ENCODE measurements at places on chromosomes 16 and 17.

DNA sequence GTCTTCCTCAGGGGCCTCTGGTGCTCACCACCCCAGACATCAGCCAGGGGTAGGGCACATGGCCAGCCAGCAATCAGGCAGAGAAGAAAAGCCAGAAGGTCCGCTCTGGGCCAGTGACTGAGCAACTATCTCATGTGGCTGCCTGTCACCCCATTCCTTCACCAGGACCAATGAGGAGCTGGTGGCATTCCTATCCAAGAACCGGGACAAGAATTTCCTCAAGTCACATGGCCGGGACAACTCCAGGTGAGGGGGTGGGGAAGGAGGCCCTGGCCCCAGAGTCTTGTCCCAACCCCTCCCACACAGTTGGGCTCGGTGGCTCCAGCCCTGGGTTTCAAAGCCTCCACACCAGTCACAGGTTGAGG lies 9.4 kb downstream of the XYLT2 start:
- DNase-seq, result no peak

DNA sequence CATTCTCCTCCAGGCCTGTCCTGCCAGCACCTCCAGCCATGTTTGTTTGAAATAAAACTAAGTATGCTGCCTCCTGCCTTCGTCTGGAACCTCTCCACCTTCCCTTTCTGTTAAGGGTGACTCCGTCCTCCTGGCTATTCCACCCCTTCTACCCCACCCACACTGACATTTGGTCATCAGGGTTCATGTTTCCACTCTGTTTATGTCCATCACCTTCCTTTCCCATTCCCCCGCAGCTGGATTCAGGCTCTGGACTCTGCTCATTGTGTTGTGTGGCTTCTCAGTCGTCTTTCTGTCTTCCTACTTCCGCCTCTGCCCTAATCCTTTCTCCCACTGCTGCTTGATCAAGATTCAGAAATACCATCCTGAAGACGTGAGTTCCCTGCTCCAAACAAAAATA lies 28.6 kb downstream of the EPN2 start:
- DNase-seq, result no peak

- no peak for DNase-seq
Measured at GRCh38 chr17:76658242-76658662, 14.7 kb upstream of the ST6GALNAC1 start.

GRCh38 chr17:797236-797840 lies 15.2 kb downstream of the MRM3 start:
- DNase-seq, result no peak

DNA sequence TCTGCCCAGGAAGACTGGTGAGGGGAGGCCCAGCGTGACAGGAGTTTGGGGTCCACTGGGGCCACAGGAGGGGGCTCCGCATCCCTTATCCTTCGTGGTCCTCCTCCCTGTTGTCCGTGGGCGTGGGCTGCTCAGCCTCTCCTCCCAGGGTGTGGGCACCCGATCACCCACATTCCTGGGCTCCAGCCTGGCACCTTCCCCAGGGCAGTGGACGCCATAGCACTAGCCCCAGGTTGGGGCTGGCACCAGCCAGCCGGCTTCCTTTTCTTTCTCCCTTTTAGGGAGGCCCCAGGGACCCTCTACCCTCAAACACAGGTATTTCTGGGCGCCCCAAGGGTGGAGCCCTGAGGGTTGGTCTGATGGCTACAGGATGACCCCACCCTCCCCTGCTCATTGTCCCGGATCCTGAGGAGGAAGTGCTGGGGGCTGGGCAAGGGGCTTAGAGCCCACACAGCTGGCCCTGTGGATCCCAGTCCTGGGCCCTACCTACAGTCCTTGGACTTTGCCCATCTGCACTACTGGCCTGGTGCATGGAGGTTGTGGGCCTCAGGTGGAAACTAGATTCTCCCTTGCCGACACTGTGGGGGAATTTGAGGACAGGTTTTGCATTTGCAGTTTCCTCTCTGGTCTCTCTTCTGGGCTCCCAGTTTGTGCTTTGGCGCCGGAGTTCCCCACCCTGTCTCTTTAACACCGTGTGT lies 1.1 kb downstream of the KIF1C start:
- DNase-seq, result no peak

- DNase-seq, result no peak
Measured at GRCh38 chr16:84449156-84450140, 55.0 kb downstream of the MEAK7 start.

- no peak for DNase-seq
Measured at GRCh38 chr16:88804552-88805339, 1.2 kb downstream of the CDT1 start.

- DNase-seq, result peak; percentile 29
Measured at GRCh38 chr17:63455417-63455816, 9.3 kb upstream of the CYB561 start.

DNA sequence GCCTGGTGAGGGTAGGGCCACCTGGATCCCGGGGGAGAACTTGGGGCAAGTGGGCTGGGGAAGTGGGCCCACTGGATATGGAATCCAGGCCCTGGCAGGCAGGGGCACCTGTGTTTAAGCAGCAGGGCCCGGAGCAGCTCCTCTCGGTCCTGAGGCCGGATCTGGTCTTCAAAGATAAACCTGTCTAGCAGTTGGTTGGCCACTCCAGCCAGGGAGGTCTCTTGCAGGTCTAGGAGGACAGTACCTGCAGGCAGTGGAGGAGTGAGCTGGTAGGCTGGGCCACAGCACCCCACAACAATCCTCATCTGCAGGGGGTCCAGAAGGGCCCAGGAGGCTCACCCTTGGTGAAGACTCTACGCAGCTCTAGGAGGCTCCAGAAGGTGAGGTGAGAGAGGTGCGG lies 7.6 kb downstream of the SLC4A1 start:
- no peak for DNase-seq

DNA sequence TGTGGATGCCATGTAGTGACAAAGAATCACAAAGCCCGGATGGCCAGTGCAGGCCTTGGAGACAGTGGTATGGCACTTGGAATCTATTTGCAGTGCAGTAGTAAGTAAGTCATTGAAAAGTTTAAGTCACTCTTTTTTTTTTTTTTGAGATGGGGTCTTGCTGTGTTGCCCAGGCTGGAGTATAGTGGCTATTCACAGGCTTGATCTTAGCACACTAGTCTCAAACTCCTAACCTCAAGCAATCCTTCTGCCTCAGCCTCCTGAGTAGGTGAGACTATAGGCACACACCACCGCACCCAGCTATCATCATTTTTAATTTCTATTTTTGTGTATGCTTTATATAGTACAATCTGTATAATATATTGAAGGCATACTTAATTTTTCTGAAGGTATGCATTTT lies 4.3 kb upstream of the PLSCR3 start:
- no peak for DNase-seq

DNA sequence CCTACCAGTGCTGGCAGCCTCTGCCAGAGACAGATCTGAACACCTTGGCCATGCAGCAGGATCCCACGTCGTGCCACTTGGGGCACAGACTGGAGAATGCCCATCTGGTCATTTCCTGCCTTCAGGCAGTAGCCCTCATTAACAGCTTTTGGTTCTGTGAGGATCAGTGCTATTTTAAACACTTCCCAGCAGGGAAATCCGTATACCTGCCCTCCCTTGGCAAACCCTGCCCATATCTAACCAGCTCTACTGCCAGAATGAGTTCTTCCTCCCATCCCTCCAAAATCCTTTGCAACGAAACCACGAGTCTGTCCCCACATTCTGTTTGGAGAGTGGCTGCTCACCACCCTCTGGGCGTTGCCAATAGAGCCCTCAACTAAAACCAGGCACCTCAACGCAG lies 245.7 kb downstream of the ENGASE start:
- no peak for DNase-seq

- peak; percentile 80 for DNase-seq
Measured at GRCh38 chr16:31876951-31877828, 3.6 kb downstream of the ZNF267 start.

DNA sequence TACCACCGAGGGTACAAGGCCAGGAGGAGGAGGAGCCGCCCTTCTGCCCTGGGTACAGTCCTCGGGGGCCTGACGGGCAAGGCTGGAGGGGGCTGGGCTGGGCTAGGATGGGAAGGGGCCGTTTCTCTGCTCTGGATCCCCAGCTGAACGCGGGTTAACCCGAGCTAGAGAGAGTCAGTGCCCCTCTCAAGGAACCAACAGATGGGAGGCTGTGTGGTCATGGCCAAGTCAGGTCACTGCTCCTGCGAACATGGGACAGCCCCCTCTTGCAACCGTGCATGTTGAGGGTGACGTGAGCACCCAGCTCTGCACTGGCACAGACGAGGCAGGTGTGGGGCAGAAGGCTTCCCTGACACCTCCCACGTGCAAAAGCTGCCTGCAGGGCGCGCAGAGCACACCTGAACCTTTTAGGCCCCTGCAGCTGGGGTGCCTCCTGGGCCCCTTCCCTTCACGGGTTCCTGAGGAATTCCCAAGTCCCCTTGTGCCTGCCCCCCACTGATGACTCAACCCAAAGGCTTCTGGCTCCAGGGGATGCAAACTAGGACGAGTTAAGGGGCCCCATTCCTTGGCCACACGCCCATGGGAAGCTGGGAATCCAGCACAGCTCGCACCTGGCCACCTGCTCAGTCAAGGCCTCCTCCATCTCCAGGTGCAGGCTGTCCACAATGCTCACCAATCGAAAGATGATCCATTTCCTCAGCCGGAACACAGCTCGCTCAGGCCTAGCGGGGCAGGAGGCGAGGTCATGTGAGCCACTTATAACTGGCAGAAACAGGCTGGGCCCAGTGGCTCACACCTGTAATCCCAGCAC lies 6.3 kb downstream of the MYBBP1A start:
- DNase-seq, result no peak

DNA sequence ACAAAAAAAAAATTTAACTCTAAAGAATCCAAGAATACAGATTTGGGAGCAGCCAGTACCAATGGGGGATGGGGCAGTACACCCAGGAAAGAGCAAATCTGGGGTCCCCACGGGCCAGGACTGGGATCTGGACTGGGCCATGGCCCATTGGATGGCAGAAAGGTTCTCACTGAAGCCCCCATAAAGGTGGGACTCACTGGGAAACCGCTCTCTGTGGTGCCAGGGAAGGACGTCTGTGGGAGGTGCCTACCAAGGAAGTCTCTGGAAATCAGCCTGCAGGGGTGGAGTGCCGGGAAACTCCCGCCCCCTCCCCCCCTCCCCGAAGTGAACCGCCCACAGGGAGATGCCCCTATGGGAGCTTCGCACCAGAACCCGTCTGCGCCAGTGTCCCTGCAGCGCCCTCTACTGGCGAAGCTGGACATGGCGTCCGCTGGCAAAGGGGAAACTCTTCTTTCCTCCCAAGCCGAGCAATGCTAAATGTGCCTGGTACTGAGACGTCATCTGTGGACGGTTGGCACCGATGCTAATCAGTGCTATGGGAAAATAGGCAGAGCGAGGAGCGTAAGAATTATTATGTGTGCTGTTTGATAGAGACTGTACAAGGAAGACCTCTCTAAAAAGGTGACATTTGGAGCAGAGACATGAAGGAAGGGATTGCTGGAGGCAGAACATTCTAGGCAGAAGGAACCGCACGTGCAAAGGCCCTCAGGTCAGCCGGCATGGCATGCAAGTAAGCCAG lies 671.1 kb downstream of the WWOX start:
- peak; percentile 73 for DNase-seq

DNA sequence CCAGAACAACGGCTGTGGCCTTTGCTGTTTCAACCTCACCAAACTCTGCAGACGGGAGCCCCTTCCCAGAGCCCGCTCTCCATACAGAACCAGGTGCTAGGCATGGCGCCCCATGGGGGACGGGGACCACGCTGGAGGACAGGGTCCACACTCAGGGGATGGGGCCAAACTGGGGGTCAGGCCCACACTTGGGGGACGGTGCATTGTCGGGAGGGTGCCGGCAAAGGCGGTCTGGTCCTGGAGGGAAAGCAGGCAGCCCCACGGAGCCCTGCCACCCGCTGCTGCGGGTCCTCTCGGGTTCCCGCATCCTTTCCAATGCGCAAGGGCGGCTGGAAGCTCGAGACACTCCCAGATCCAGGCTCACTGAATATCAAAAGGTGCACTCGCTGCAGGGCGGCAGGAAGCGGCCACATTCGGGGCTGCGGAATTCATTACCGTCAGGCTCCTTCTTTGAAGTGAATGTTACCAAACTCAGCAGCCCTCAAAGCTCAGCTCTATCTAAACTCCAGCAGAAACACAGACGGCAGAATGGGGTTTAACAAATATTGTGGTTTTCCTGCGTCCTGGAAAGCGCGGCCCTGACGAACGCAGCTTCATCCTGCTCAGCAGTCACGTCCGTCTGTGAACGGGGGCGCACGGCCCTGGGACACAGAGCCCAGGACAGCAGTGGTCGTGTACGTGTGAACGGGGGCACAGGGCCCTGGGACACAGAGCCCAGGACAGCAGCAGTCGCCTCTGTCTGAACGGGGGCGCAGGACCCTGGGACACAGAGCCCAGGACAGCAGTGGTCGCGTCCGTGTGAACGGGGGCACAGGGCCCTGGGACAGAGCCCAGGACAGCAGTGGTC lies 41.3 kb downstream of the LMF1 start:
- no peak for DNase-seq

DNA sequence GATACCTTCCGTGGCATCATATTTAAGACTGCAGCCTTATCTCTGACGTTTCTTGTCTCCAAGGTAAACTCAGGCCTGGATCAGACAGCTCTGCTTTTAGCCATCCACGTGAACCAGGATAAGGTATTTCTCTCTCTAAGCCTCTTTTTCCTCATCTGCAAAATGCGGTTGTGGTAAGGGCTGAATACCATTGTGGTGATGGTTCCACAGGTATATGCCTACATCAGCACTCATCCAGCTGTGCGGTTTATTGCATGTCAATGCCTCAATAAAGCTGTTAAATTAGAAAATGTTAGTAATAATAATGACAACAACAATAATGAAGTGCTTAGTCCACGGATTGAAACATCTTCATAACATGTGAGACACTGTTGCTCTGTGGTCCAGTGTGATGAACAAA lies 104.4 kb downstream of the GRIN2A start:
- no peak for DNase-seq

GRCh38 chr17:38978180-38978579 lies 11.0 kb upstream of the FBXO47 start:
- DNase-seq, result no peak

GRCh38 chr17:17693253-17694168 lies 12.3 kb downstream of the RAI1 start:
- no peak for DNase-seq

DNA sequence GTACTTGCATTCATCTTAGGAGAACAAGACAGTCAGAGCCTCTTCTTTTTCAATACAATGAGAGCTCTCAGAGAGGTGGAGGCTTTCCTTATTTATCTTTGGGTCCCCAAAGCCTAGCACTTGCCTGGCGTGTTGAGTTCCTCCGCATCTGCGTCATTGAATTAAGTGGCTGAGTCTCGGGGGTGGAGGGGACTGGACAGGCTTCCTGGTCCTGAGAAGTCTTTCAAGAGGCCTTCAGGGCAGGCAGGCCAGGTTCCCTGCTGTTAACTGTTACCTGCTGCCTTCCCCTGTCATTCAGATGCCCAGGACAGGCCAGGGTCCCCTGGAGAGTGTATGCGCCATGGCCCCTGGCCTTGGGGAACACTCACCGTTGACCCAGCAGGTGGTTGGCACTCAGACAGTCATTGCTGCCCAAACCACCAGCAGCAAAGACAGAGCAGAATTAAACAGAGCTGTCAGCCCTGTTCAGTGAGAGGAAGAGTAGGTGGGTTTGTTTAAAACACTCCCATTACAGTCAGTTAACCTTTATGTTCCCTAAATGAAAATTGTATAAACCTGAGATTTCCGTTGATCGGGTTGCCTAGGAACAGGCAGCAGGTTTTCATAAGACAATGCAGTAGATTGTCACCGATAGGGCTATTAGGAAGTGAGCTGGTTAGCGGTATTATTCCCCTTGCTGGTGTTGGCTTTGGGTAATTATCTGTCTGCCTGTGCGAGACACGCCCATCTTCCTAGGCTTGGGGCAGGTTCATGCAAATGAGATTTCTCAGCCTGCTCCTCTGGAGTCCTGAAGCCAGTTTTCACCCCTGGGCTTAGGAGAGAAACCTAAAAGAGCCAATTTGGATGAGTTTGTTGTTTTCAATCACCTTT lies 132.7 kb downstream of the CCDC182 start:
- DNase-seq, result no peak
